T-cell (primary cell): ENCODE measurements at places on chromosomes 5 and 9.

DNA sequence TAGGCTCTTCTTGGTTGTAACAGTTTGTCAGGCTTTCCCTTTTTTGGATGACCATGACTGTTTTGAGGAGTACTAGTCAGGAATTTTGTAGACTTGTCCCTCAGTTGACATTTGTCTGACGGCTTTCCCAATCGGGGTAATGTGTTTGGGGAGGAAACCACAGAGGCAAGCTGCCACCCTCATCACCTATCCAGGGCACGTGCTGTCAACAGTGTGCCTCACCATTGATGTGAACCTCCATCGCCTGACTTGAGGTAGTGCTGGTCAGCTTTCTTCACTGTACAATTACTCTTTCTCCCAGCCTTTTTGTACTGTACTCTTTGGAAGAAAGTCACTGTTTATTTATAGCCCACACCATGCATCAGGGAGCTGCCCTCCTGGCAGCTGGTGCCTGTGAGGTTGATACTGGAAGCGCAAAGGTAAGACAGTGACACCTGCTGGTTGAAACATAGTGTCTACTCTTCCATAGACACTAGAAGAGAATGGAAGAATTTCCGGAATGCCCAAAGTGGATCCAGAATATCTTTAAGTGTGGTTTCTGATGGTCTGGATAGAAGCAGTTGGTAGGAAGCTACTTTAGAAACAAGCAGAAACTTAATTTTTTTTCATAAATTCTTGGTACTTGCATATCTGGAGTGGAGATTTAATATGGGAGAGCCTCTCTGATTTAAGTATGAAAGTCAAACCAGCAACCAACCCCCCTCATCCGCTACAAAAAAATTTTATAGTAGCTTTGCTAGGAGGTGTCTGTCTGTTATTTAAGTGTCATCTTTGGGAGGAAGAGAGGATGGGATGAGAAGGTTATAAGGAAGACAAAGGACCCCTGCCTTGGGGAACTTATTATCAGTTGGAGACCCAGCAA lies 69.3 kb downstream of the SNX30 start:
- no peak for DNase-seq
- peaks cover 11% of the 10 kb centered on the region for H3K36me3 ChIP-seq
- H3K4me3 ChIP-seq, result no peak overlapping the region
- H3K27me3 ChIP-seq, result no peaks in the 10 kb centered on the region

DNA sequence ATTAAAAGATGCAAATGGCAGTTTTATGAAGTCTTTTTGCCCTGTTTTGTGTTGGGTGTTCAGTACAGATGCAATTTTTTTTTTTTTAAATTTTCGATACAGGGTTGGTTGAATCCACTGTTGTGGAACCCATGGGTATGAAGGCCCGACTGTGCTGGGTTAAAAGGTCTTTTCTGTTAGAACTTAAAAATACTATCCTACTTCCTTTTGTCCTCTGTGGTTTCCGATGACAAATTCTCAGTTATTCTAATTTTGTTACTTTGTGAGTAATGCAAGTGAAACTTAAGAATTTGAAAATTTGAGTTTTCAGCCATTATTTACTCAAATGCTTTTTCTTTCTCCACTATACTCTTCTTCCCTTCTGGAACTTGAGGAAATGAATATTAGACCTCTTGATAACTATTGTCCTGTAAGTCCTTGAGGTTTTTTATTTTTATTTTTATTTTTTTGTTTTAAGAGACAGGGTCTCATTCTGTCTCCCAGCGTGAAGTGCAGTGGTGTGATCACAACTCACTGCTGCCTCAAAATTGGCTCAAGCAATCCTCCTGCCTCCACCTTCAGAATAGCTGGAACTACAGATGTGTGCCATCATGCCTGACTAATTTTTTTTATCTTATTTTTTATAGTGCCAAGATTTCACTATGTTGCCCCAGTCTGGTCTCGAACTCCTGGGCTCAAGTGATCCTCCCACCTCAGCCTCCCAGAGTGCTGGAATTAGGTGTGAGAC lies 67.5 kb downstream of the ZCCHC7 start:
- H3K4me1 ChIP-seq, result peaks cover 7% of the 10 kb centered on the region
- peaks cover 4% of the 10 kb centered on the region for H3K36me3 ChIP-seq
- H3K27me3 ChIP-seq, result no peaks in the 10 kb centered on the region
- DNase-seq, result no peak
- H3K4me3 ChIP-seq, result no peak overlapping the region

DNA sequence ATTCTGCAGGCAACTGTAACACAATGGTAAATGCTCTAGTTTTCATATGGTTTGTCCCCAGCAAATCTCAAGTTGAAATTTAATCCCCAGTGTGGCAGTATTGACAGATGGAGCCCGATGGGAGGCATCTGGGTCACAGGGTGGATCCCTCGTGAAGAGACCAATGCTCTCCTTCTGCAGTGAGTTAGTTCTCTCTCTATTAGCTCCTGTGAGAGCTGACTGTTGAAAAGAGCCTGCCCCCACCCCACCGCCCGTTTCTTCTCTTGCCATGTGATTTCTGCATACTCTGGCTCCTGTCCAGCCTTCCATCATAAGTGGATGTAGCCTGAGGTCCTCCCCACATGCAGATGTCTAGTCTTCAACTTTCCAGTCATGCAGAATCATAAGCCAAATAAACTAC lies 27.0 kb downstream of the IARS1 start:
- peaks cover 93% of the 10 kb centered on the region for H3K36me3 ChIP-seq
- no peaks in the 10 kb centered on the region for H3K4me1 ChIP-seq
- no peaks in the 10 kb centered on the region for H3K27me3 ChIP-seq
- no peak overlapping the region for H3K4me3 ChIP-seq
- no peak overlapping the region for H3K27ac ChIP-seq

DNA sequence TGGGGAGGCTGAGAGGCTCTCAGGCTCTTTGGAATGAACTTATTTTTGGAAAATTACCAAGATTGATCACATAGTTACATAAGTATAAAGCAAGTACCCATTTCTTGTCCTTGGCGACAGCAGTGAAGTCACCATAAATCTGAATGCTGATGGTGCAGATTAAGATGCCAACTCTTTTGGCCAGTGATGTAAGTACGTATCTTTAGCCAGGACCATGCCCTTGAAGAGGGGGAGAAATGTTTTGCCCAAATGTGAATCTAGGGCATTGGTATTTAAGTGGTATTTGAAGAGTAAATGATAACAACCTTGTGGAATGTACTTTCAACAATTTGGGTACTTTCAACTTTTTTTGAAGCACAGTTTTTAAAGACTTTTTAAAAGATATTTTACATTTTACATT lies 68.2 kb upstream of the RAD23B start:
- no peak for DNase-seq
- H3K27ac ChIP-seq, result no peak overlapping the region
- no peak overlapping the region for H3K4me3 ChIP-seq

GRCh38 chr5:40995801-40996586 lies 75.1 kb downstream of the MROH2B start:
- H3K36me3 ChIP-seq, result no peaks in the 10 kb centered on the region
- no peak overlapping the region for H3K27ac ChIP-seq
- H3K4me1 ChIP-seq, result no peaks in the 10 kb centered on the region
- H3K27me3 ChIP-seq, result no peaks in the 10 kb centered on the region

GRCh38 chr5:56545016-56545415 lies 270.3 kb upstream of the MAP3K1 start:
- no peak overlapping the region for H3K4me3 ChIP-seq
- no peaks in the 10 kb centered on the region for H3K36me3 ChIP-seq
- no peak overlapping the region for H3K27ac ChIP-seq
- no peak for DNase-seq
